ENCODE measurements at places on chromosomes 5 and 9.

- DNase-seq, result no peak
These were observed 23.3 kb upstream of the NDUFB6 start for GRCh38 chr9:32596096-32596865.

DNA sequence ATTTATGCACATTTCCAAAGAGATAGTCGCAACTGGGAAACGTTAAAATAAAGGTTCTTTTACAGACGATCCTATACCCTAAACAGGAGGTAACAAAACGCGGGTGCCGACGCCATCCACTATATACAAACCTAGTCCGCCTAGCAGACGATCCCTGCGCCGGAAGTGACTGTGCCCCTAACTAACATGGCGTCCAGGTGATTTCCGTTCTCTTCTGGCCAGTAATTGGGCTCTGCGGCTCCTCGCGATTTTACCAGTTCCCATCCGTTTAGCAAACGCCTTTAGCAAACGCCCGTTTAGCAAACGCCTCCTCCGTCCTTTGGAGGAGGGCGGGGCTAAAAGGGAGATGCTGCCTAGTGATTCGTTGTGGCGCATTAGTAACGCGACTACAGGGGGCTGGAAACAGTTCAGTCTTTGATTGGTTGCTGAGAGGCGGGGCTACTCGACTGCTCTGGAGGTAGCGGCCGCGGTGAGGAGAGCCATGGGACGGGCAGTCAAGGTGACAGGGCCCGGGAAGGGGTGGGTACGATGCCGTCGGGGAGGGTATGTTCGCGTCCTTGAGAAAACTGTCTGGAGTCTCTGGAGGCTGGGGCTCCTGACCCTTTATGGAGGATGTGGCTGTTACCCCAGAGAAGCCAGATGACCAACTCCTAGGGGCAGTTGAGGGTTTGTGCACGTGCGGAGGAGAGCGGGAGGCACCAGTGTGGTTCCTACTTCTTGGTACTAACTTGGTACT lies at the start of gene LYRM7:
TSS of gene LYRM7 (plus strand) at position 405 of the 736 bp plus-strand sequence. CDS start at position 482, 77 bp downstream.
- DNase-seq, result peak; percentile 93

DNA sequence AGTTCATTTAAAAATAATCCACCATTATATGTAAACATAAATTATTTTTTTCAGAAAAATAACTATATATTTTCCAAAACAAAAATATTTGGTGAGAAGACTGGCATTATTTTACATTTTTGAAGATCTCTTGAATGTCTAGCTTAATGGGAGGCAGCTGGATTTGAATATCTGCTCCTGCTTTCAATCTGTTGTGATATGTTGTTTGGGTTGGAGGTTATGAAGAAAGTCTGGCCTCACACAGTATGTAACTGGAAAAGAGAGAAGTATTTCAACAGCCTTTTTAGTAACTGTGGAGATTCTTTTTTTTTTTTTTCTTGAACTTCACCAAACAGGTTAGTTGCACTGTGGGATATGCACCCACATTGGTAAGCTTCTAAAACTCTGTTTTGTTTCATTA lies 84.7 kb upstream of the SLIT3 start:
- DNase-seq, result no peak

GRCh38 chr9:105858006-105858690 lies 163.8 kb downstream of the TMEM38B start:
- DNase-seq, result no peak

GRCh38 chr9:87612536-87612935 lies 113.4 kb upstream of the CTSL start:
- no peak for DNase-seq

DNA sequence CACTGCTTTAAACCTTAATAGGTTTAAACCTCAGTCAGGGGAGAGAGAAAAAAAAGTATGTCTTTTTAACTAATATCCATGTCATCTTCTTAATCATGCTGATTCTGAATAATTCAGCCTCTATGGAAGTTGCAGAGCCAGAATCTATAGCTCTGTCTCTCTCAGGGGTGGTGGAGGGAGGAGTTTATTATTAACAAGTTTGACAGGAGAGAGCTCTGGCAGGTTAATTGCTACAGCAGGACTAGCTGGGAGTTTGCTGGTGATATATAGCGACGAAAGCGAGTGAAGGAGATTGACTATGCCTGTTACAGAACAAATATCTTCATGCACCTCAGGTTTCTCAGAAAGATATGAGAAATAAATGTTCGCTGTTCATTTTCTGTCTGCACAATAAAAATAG lies 586.4 kb downstream of the TLE4 start:
- no peak for DNase-seq

DNA sequence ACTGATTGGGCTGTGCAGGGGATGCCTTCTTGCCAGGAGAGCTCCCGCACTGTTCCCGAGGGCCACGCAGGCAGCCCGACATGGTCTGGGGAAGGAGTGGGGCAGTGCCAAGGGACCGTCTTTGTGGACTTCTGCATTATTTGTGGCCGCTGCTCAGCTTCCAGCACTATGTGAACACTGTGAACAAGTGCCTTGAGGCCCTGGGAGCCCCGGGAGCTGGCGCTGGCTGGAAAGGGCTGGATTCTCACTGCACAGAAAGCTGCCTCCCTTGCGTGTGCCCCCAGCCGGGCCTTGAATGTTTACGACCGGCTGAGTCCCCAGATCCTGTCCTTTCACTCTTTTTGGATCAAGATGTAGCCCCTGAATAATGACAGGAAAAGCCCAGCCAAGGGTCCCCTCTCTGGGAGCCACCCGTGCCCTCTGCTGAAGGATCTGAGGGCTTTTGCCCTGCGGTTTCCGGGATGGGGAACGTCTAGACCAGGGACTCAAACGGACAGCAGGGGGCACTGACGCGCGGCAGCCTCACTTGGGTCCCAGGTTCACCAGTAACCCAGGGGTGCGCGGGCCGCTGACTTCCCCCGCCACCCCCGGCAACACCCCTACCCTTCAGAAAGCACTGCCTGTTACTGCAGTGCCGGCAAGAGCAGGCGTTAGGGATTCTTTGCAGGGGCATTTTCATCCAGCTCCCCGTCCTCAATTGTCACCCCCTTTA lies 98.9 kb upstream of the FCN2 start:
- DNase-seq, result peak; percentile 66
